Adrenal gland (tissue), 19 donors: ENCODE measurements at places on chromosomes 16 and 17.

GRCh38 chr16:78257376-78257728 is 157.9 kb downstream of the WWOX start:
- no peak for DNase-seq

DNA sequence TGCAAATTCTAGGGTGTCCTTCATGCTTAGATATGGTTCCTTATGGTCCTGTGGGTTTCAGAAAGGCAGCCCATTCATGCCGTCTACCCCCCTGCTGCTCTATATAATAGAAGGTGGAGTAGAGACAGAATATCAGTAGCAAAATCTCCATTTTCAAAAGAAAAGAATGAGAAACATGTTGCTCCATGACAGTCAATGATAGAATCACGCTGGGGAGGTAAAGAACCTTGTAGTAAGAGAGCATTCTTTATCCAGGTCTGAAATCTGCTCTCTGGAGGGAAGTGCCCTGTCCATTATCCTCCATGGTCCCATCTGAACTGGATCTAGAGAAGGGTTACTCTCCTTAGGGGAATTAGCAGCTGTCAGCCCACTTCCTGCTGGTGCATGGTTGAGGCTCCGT is 272.8 kb downstream of the WWOX start:
- DNase-seq: no peak

- no peak for DNase-seq
Observed at GRCh38 chr17:1905190-1905913, 75.5 kb downstream of the RPA1 start.

- no peak for DNase-seq
Observed at GRCh38 chr16:1069154-1069553, 3.4 kb upstream of the SSTR5 start.

DNA sequence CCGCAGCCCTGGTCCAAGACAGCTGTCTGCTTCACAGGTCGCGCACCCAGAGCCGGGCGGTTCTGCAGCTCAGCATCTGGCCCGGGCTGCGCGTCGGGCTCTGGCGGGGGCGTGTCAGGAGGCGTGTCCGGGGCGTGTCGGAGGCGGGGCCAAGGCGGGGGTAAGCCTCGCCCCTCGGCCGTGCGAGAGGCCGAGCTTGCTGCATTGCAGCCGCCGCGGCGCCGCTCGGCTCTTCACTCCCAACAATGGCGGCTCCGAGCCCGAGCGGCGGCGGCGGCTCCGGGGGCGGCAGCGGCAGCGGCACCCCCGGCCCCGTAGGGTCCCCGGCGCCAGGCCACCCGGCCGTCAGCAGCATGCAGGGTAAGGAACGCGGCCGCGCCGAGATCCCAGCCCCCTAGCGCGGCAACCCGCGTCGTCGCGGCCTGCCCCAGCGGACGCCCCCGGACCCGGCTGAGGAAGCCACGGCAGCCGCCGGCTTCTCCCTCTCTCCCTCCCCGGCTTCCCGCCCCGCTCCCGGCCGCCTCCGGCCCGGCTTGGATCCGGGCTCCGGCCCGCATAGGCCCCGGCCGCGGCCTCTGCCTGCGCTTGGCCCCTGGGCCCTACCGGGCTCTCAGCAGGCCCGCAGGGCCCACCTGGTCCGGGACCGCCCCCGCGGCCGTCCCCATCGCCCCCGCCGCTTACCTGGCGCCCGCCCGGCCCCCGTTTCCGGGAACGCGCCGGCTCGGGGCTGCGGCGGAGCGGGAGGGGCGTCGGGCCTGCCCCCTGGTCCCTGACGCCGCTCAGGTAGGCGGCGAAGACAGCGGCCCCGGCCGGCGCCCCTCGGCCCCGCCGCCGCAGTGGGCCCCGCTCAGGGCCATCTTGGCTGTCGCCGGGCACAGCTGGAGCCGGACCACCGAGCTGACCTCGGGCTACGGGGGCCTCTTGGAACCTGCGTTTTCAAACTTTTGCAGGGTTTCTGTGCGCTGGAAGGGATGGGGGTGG is at the start of gene MAP2K4:
Gene MAP2K4 (plus strand): TSS at position 236 of the 981 bp plus-strand sequence. CDS start 10 bp downstream, at position 246.
- DNase-seq: peak; percentile 95

GRCh38 chr17:80942423-80943345 is 49.0 kb upstream of the CHMP6 start:
- DNase-seq: peak; percentile 83

GRCh38 chr16:80622007-80622406 is 81.2 kb downstream of the DYNLRB2 start:
- no peak for DNase-seq

DNA sequence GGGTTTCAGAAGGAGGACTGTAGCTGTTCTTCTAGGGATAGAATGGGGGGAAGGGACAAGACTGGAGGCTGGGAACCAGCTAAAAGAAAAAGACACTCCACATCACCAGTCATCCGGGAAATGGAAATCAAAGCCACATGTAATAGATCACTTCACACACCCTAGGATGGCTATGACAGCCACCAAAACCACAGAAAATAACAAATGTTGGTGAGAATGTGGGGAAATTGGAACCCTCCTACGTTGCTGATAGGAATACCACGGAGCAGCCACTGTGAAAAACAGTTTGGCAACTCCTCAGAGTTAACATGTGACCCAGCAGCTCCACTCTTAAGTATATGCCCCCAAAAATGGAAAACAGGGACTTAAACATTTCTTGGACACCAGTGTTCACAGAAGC is 2.3 kb downstream of the TLE7 start:
- peak; percentile 9 for DNase-seq

DNA sequence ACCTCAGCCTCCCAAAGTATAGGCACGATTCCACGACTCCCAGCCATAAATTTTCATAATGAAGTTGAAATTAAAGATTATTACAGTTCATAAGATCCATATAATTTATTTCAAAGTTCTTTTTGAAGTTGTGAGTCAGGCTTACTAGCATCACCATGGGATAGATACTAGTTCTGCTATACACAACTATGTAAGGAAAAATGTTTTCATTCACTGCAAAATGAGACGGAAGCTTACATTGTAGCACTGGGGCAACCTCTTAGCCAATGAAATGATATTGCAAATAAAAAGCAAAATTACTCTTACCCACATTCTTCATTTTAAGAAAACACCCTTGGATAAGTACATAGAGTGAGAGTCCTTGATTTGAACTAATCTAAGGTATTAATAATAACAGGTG is 18.8 kb upstream of the MARCHF10 start:
- DNase-seq: no peak

GRCh38 chr17:7173687-7174602 is 5.2 kb downstream of the ASGR1 start:
- DNase-seq: peak; percentile 73

DNA sequence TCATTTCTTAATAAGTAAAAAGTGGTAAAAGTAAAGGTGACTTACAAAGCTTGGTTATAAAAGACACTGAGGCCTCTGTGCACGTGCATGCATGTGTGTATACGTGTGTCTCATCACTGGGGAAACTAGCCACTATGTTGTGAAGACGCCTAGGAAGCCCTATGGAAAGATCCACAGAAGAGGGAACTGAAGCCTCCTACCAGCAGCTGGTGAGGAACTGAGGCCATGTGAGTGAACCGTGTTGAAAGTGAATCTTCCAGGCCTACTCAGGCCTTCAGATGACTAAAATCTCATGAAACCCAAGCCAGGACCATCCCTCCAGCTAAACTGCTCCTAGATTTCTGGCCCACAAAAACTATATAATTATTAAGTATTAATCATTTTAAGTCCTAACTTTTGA is 23.7 kb downstream of the PHLPP2 start:
- DNase-seq: no peak

DNA sequence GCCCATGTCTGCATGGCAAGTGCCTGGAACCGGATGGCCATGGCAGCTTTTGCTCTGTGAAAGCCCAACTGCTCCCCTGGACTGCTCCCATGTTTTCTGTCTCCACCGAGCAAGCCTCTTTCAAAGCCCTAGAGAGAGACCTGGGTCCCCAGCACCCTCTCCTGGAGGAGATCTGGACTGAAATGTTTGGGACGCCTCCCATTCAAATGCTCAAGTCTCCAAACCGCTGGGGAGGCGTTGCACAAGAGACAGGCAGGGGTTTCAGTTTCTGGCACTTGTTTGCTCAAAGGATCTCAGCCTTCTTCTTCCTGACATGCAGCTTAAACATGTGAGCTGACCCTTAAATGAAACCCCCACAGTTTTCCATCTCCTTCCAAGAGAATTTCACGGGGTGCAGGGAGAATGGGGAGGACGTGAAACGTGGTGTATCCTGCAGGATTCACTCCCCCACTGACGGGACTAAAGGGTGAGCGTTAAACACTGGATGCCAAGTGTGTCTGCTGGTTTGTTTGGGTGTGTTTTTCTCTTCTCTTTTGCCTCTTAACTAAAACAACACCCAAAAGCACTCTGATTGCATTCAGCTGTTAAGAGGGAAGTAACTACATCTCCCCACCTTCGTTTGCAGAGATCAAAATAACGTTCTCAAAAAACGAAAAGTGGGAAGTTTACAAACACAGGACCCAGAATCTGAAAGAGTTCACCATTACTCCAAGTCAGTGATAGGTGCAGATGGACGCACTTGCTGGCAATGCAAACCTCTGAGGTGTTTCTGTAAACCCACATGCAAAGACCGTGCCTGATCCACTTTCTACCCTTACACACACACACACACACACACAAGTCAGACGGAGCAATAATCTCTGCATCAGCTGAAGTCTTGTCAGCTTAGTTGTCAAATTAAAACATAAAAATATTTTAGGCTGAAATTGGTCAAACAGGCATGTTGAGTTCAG is 256.9 kb downstream of the C16orf95 start:
- DNase-seq: peak; percentile 33

DNA sequence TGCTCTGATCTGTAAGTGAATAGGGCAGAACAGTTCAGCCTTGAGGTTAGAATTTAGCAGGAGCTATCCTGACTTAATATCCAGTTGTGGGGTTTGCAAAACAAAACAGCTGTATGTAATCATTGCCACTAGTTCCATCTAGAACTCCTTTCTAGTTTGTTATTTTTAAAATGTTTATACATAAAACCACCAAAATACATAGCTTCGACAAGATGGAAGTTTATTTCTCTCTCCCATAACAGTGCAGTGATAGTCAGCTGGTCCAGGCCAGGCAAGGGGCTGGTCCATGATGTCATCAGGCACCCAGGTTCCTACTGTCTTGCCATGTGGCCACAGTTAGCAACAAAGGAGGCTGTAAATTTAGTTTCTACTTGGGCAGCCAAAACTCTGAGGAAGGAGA is 10.5 kb upstream of the PLK1 start:
- no peak for DNase-seq

DNA sequence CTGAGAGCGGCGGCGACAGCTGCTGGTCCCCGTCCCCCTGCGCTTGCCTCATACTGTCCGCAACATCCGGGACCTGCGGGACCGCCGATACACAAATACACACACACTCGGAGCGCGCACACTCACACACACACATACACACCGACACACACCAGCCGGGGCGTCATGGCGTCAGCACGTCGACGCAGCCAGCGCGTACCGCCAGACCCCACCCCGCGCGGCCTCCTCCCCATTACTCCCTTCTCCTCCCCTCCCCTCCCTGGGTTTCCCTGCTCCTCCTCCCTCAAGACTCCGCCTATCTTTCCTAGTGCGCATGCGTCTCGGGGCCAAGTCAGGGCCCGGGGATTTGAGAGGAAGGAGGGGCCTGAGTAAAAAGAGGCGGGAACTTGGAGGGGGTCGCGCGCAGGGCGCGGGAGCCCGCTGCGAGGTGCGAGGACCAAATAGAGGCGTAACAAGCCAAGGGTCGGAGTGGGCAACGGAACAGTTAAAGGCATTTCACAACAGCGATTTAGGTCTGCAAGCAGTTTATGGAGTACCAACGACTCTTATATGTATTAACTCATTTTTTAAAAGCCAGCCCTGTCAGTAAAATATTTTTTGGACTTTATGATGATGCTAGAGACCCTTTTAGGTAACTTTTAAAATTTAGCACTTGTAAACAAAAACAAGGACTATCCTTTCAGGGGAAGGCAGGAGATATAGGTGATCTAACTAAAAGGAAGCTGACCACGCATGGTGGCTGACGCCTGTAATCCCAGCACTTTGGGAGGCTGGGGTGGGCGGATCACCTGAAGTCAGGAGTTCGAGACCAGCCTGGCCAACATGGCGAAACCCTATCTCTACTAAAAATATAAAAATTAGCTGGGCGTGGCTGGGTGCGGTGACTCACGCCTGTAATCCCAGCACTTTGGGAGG is at the start of gene SPOP:
Gene SPOP (minus strand): TSS at position 165 of the 915 bp plus-strand sequence. CDS start 55,287 bp downstream, outside the sequence.
- DNase-seq: peak; percentile 100

- no peak for DNase-seq
Observed at GRCh38 chr16:72517154-72517553, 345.2 kb upstream of the PMFBP1 start.

DNA sequence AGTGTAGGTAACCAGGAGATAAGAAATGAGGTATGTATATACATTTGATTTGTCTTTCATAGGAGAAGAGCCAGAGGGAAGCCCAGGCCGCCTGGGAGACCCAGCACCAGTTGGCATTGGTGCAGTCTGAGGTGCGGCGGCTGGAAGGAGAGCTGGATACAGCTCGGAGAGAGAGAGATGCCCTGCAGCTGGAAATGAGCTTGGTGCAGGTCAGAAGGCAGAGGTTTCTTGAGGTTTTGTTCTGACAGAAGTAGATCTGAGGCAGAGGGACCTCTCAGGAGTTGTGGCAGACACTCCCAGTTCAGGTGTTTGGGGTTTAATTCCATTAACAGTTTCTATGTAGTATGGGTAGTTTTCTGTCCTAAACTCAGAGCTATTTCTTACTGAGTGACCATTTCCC is 8.0 kb downstream of the CNTROB start:
- no peak for DNase-seq

DNA sequence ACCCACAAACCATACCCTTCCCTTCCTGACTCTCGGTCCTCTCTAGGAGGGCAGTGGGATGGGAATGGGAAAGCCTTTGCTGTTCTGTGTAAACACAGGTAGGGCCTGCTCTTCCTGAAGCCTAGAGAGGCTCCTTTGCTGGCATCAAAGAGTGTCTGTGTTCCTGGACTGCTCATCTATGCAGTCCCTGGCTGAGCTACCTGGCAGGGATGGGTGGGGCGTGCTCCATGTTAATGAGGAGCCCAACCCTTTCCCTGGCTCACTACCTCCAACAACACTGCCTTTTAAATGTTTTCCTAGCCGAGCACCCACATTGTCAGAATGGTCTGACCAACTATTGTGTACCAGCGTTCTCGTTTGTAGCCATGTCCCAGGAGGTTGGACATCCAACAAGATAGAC is 26.6 kb upstream of the NAGLU start:
- DNase-seq: no peak

DNA sequence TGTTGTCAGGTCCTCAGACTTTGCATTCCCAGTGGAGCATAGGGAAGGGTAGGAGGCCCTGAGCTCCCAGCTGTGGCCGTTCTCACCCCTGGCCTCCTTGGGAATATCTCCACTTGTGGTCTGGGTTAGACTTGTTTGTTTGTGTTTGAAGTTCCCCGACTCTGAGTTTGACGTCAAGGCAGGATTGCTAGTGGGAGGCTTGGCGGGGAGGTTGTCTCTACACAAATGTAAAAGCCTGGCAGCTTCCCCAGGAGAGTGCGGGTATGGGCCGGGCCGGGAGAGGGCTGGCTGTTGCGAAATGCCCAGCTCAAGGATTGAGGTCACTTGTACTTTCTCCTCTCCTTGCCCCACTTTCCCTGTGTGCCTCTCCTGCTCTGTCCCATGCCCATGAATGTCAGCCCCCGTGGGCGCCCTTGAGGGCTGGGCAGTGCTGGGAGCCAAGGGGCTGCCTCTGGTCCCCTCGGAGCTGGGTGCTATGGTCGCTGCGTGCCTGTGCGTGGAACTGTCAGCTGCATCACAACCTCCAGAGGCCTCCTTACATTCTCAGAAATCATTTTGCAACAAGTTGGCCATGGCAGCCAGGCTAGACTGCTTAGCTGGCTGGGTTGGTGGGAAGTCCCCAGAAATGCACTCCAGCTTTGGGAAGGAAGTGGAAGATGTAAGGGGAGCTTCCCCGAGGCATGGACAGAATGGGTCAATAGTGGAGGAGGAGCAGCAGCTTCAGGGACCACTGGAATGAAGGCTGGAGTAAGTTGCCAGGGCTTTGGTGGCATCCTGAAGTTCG is 84.3 kb downstream of the KSR1 start:
- peak; percentile 95 for DNase-seq

GRCh38 chr16:53266156-53266555 is 168.1 kb upstream of the RBL2 start:
- no peak for DNase-seq
